ENCODE measurements at places on chromosomes 1 and 21. TPM values are rescaled to one million over a fixed set of nuclear protein-coding genes. Genes with fewer than 3 reads are reported as not detected.

The SPRR1B gene
- total RNA-seq = not detected

The DISC1 gene
- total RNA-seq = 12.4 TPM

The LRRIQ3 gene
- total RNA-seq = 1.6 TPM

The AK2 gene
- total RNA-seq = 257 TPM

The TFAP2E gene
- 0.93 TPM for total RNA-seq

The C1orf53 gene
- total RNA-seq = not detected

The FCRL6 gene
- total RNA-seq = not detected

The CXADR gene
- 0.54 TPM for total RNA-seq

The EPRS1 gene
- 192 TPM for total RNA-seq

The NBL1 gene
- 24.0 TPM for total RNA-seq

The FAM3B gene
- total RNA-seq = not detected

The PUM1 gene
- 107 TPM for total RNA-seq

The TXLNA gene
- total RNA-seq = 81.7 TPM

The PAPPA2 gene
- 1.3 TPM for total RNA-seq

The GBP3 gene
- total RNA-seq = 3.2 TPM

The LCE1C gene
- total RNA-seq = not detected

The DHCR24 gene
- 28.4 TPM for total RNA-seq

The PERM1 gene
- not detected for total RNA-seq

The ASCL5 gene
- total RNA-seq = 0.35 TPM

The TOMM40L gene
- total RNA-seq = 13.3 TPM

The KCNQ4 gene
- 1.5 TPM for total RNA-seq

The ADAMTS4 gene
- 2.7 TPM for total RNA-seq

The TMEM39B gene
- total RNA-seq = 35.0 TPM

The LYPD8 gene
- not detected for total RNA-seq

The PADI2 gene
- total RNA-seq = 0.11 TPM

The AKT3 gene
- total RNA-seq = 24.9 TPM

All from activated naive CD4-positive, alpha-beta T cell treated with anti-CD3 and anti-CD28 coated beads, Interleukin-2, amount 50 U/mL, for 72 hours (primary cell).